ENCODE measurements at places on chromosomes 11 and 22.
A peak's percentile ranks its signal among the peaks of the same experiment; 100 is the strongest.

- no peak for DNase-seq
Measured at GRCh38 chr11:131378931-131379330, 8.5 kb downstream of the NTM start.

DNA sequence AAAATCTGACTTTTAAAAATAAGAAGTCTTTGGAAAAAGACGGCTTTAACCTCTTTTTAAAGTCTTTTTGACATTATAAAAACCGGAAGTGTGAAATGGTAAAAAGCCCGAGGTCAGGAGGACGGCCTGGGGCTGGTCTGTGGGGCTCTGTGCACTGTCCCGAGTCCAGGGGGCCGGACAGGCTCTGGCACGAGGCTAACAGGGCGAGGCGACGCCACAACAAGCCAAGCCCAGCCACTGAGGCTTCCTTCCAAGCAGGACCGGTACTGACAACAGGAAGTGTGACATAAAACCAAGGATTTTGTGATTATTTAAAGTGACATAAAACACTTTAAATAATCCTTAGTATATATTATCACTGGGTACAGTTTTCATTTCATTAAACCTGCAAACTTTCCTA, 39.2 kb downstream of the BRD1 start:
- DNase-seq = no peak

GRCh38 chr11:64562723-64563351, 28.2 kb upstream of the SLC22A12 start:
- no peak for DNase-seq

DNA sequence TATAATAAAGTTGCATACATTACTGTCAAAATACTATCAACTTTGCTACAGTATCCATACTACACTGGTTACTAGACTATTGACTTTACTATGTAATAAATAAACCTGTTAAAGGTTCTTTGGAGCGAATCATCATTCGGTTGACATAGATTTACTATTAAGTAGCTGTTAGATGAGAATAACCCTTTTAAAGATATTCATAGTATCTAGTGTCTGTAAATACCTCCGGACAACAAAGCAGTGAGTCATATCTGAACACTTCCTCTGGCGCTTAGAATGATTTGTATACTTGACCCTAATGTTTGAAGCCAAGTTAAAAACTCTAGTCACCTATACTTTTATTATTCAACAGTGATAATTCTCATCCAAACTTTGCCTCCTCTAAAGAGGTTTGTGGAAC, 84.7 kb downstream of the MSANTD4 start:
- no peak for DNase-seq

- DNase-seq = peak; percentile 54
Measured at GRCh38 chr22:45201678-45202332, 38.1 kb downstream of the NUP50 start.

DNA sequence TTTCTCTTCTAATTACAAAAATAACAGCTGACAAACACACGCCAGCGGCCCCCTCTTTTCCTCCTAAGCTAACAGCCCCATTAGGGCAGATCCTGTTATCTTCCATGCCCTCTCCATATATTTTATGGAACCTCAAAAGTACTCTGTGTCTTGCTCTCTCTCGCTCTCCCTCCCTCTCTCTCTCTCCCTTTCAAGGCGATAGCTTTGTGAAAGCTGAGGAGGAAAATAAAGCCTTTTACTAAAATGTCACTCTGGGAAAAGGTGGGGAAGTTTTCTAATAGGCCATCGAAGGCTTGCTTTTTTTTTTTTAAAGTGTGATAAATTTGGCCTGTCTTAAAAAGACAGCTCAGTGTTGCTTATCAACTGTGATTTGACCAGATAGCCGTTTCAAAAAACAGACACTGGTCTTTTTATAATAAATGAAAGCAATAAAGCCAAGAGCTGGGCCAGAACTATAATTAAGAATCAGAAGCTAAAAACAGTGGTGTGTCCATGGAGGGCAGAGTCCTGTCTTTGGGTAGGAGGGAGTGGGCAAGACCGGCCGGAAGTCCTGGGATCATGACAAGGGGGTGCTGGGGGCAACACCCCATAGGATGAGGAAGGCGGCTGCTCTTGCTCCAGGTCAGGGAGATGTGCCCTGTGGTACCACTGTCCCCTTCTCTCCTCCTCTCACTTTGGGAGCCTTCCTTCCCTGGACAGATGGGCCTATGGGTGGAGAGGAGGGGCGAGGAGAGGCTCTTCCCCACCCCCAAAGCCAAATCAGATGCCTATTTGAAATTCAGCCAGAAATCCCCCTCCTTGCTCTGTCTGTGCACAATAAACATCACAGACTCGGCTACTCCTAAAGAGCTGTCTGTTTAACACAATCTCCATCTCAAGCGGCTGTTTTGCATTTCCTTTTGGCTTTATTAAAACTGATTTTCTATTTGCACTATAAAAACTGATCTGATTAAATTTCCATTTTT, 267.2 kb downstream of the BUD13 start:
- DNase-seq = no peak

GRCh38 chr11:11620921-11621572, 758 bp downstream of the GALNT18 start:
- DNase-seq = peak; percentile 34

GRCh38 chr11:74592063-74592440, 330 bp upstream of the POLD3 start:
- no peak for DNase-seq

DNA sequence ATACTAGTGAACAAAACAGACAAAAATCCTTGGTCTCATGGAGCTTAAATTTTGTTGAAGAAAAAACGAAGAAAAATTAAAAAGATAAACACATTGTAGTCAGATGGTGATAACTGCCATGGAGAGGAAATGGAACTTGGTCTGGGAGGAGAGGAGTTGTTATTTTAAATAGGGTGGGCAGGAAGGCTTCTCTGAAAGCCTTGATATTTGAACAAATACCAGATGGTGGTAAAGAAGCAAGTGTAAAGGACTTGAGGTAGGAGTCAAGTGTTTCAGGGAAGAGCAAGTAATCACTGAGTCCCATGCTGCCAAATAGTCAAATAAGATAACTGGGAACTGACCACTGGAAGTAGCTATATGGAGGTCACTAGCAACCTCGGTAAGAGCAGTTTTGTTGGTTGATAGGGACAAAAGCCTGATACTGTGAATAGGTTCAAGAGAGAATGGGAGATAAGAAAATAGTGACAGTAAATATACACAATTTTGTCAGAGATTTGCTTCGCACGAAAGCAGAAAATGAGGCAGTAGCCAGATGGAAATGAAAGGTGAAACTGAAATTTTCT, 55.1 kb downstream of the SESN3 start:
- no peak for DNase-seq

DNA sequence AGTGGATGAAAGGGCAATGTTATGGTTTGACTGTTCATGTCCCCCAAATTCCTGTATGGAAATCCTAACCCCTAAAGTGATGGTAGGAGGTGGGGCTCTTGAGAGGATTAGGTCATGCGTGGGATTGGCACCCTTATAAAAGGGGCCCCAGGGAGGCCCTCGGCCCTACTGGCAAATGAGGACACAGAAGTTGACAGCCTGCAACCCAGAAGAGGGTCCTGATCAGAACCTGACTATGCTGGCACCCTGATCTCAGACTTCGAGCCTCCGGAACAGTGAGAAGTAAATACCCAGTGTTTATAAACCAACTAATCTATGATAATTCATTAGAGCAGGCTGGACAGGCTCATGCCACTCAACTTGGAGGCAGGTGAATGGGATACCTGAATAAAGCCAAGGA, 8.7 kb downstream of the IFITM10 start:
- no peak for DNase-seq

GRCh38 chr22:34508797-34509196, 557.2 kb upstream of the ISX start:
- no peak for DNase-seq

DNA sequence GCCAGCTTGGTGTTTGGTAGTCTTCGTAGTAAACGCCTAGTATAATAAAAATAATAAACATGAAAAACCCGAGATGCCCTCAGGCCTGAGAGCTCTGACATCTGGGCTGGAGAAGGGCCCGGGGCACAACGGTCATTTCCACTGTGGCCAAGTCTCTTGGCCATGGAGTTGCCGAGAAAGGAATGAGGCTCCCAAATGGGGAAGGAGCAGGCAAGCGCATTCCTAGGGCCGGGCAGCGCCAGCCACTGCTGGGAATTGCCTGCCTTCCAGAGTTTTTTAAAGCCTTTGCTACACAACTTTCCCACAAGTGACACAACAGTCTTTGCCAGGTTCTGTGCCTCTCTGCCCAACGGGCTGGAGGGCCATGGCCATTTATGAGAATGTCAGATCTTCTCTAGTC, 103.4 kb downstream of the NAV2 start:
- no peak for DNase-seq

- DNase-seq = no peak
Measured at GRCh38 chr11:44308923-44309477, 939 bp downstream of the ALX4 start.

GRCh38 chr11:129436573-129436972, 60.9 kb downstream of the BARX2 start:
- DNase-seq = no peak

- DNase-seq = peak; percentile 33
Measured at GRCh38 chr22:29813563-29813962, 24.5 kb downstream of the ASCC2 start.

DNA sequence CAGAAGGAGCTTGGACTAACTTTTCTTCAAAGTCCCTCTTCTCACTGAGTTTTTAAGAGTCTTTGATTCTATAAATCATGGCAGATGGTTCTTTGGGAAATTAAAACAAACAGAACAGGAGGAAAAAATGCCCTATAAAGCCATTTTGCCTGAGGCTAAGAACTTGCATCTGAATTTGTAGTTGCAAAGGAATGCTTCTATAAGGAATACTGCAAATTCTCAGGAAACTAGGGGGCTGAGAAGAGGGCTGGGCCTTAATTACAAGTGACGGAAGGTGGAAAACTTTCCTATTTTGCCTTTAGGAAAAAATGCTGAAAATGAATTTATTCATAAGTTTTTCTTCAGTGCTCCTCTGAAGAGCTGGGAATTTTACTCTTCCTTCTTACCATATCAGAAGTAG, 90.0 kb upstream of the NARS2 start:
- no peak for DNase-seq

GRCh38 chr11:34223021-34223813, 117.8 kb downstream of the NAT10 start:
- DNase-seq = peak; percentile 54

- no peak for DNase-seq
Measured at GRCh38 chr22:31588970-31589675, 72.9 kb downstream of the PISD start.

DNA sequence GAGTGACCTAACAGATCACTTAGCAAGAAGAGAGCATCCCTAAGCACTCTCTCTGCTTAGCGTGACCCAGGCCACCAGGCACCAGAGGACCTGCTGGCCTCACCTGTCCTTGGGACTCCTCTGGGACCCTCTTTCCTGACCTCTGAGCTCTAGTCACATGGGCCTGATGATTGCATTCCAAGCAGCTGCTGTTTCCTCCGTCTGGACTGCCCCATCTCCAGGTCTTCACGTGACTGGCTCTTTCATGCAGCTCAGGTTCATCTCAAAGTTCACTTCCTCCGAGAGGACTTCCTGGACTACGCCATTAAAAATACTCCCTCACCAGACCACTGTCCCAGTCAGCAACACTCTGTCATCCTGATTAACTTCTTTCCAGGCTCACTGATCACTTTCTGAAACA, 2.9 kb downstream of the MMP20 start:
- no peak for DNase-seq

DNA sequence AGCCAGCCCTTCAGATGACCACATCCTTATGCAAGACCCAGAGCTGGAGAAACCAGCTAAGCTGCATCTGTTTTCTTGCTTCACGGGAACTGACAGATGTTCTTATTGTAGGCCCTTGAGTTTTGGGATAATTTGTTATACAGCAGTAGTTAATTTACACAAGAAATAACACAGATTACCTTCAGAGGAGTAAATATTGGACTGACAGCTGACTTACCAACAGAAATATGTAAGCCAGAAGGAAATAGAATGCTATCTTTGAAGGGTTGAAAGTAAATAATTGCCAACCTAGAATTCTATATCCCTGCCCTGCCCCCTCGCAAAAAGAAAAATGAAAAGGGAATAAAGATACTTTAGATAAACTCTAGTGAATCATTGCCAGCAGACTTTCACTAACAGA, 124.1 kb downstream of the WNT7B start:
- DNase-seq = no peak

GRCh38 chr11:61899146-61899841, 7.9 kb upstream of the FADS3 start:
- DNase-seq = peak; percentile 97

- DNase-seq = no peak
Measured at GRCh38 chr11:6655790-6656583, at the start of gene DCHS1. DCHS1 (minus strand) TSS chr11:6655809; CDS start chr11:6641613, 14,196 bp downstream.

GRCh38 chr22:22702237-22703202, 58.1 kb downstream of the GGTLC2 start:
- DNase-seq = peak; percentile 19

DNA sequence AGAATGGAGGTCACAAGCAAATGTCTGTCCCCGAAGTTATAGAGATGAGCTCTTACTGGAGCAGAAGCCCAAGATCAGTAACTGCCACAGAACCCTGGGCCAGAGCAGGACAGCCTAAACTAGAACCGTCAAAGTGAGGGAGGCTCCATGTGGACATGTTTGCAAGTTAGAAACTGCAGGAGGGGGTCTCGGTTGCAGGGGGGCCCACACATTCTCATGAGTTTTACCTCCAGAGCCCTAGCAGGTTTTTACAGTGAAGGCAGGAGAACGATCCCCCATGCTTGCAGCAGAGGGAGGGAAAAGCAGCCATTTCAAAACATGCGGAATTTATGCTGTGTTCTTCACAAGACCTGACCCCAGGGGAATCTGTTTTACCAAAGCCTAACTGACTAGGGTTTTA, 133.5 kb upstream of the B3GAT1 start:
- no peak for DNase-seq

DNA sequence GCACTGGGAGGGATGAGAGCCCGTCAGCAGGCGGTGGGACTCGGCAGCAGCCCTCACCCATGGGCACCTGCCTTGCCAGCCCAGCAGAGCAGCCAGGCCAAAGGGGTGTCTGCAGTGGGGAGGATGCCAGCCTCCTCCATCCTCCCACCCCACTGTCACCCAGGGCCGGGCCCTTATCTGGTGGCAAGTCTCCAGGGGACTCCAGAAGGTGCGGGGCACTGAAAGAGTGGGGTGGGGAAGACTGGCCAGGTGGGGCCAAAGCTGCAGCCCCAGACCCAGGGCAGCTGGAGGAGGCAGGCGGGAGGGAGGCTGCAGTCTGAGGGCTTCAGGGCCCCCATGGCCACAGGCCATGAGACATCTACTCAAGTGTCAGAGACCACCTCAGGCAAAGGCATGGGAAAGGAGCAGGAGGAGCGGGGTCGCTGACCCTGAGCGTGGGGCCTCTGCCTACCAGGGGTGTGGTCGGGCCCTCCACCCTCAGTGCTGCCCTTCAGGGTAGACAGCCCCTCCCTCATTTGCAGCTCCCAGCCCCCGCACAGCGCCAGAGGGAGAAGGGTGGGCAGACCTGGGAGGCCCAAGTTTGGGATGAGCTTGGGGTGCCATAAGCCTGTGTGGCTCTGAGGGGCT, 3.5 kb downstream of the DGCR6L start:
- DNase-seq = peak; percentile 1

- DNase-seq = no peak
Measured at GRCh38 chr22:36763576-36763975, 12.3 kb downstream of the IFT27 start.

All from ELF-1 (cell line).